ENCODE measurements at places on chromosomes 6 and 20.

DNA sequence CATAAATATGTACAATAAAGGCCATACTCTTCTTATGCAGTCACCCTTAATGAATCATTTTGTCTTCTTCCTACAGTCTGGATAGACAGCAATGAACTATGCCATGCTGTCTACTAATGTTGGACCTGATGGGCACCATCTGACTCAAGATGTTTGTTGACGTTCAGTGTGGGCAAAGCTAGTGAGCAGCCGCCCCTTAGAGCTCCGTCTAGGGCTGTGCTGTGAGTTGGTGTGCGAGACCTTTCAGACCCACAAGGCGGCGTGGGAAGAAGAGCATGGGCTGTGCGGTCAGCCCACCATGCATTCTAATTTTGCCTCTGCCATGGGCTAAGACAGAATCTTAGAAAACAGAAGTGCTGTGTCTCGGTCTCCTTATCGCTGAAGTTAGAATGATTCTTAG lies 829.4 kb downstream of the QKI start:
- DNase-seq: no peak

DNA sequence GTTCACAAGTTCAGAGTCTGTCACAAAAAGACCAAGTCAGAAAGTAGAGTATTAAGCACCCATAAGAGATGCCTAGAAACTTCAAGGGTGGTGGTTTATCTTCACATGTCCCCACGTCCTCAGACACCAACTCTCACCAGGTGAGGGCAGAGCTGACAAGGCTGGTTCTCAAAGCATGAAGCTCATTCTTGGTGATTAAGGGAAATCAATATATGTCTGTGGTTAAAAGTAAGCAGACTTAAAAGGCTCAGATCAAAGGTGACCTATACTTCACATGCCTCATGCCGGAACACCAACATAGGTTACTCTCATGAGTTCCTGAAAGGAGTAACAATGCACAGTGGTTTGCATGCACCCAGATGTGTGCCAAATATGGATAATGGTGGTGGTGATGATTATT lies 27.0 kb downstream of the IL17A start:
- DNase-seq: no peak

DNA sequence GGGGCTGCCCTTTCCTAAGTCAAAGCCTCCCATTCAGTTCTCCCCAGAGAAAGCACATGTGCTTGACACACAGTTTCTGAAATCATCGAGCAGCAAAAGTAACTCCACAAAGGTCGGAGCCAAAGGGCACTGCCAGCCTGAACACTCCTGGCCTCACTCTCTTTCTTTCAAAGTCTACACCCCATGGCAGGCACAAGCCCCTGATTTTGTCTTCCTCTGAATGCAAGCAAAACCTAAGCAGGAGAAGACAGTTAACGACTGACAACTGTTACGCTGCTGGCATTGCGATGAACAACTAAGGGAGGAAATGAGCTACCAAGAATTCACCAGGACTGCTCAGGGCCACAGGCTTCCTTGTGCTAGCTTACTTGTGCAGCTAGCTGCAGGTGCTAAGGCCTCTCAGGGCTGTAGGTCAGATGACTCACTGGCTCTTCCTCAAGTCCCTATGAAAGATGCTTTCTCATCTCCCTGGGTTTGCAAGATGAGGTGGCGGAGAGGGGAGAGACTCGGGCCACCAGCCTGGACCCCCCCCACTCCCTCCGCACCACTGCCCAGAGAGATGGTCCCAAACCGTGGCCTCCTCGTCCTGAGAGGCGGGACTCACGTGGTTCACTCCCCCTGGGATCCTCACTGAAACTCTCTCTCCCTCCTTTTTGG lies 208.2 kb downstream of the DLL1 start:
- no peak for DNase-seq

- DNase-seq: no peak
Observed at GRCh38 chr6:34598712-34599111, 42.6 kb upstream of the SPDEF start.

- no peak for DNase-seq
Observed at GRCh38 chr6:109702791-109703190, 11.7 kb downstream of the FIG4 start.

GRCh38 chr20:43681468-43681942 lies 14.6 kb downstream of the MYBL2 start:
- DNase-seq: no peak

- no peak for DNase-seq
Observed at GRCh38 chr20:12984069-12984765, 24.6 kb upstream of the SPTLC3 start.

- DNase-seq: no peak
Observed at GRCh38 chr20:24894488-24894887, 54.6 kb upstream of the CST7 start.

DNA sequence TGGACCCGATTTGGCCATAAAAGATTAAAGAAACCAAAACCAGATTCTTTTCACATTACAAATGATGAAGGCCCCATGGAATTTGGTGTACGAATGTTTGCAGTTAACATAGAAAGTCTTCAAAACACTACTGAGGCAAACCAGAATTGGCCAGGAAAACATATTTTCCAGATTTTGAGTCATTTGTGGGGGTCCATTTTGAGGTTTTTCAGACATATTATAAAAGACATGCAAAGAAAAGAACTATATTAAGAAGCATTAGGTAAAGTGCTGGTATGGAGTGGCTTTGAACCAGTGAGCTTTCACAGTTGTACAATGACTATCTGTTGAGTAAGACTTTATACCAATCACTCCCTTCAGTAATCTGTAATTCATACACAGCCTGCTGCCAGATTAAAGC lies 168.9 kb upstream of the COL21A1 start:
- no peak for DNase-seq

Data from stimulated activated CD4-positive, alpha-beta T cell treated with anti-CD3 and anti-CD28 coated beads, Interleukin-12 subunit alpha, Interleukin-12 subunit beta, amount 100 ng/mL, for 4 hours (primary cell).